ENCODE measurements at places on chromosomes 1 and 21.

DNA sequence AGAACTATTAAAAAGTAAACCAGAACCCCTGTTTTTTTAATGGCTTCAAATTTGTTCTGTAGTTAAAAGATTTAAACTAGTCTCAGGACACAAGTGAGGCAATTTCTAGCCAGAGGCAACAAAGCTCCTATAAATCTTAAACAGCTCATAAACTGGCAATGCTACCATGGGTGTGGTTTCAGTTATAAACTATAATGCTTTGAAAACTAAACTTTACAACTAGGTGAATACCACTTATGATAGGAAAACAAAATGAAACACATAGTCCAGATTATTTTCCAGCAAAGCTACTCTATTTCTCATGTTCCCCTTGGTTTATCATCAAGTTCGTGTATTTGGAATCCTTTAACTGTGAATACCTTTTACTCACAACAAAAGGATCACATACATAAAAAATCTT is 282.5 kb downstream of the VAV3 start:
- no peak for DNase-seq

- DNase-seq = no peak
Measured at GRCh38 chr21:14850394-14850793, 214.4 kb downstream of the NRIP1 start.

DNA sequence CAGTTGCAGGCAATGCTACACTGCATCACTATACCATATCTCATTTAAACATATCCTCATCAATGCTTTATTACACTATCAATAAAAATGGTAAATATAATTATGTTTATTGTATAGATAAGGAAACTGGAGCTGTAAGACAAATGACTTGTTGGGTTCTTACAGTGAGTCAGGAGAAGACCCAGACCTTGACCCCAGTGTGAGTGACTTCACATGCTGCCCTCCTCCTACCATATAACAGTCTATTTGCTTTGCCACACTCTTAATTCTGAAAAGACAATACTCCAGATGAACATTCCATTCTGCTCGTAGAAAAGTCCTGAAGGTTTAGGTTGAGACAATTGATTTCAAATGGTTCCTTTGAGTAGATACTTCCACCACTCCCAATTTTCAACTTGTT is 550.5 kb downstream of the PLPP3 start:
- DNase-seq = no peak

DNA sequence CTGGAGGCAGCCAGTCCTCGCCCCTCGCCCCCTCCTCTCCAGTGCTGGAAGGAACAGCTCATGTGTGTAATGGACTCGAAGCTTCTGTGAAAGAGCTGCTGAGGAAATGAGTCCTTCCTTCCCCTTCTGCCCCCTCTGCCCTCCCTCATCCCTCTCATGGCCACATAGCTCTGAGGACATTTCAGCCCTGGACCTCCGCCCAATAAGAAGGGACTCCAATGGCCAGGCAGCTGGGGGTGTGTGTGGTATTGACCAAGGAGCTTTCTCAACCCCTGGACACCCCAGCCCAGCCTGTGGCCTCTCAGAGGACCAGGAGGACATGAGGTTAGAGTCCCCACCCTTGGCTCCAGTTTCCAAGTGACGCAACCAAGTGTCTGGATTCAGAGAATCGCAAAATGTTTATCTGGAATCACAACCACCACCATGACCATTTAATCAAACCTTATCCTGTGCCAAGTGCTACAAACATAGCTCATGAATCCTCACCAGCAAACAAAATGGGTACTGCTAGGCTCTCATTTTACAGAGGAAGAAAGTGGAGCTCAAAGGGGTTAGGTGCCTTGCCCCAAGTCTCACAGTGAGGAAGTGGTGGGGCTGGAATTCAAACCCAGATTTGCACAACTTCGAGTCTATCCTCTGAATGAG is 47.8 kb upstream of the ECE1 start:
- DNase-seq = peak; percentile 78

- no peak for DNase-seq
Measured at GRCh38 chr1:113761937-113762336, 2.7 kb upstream of the PHTF1 start.

DNA sequence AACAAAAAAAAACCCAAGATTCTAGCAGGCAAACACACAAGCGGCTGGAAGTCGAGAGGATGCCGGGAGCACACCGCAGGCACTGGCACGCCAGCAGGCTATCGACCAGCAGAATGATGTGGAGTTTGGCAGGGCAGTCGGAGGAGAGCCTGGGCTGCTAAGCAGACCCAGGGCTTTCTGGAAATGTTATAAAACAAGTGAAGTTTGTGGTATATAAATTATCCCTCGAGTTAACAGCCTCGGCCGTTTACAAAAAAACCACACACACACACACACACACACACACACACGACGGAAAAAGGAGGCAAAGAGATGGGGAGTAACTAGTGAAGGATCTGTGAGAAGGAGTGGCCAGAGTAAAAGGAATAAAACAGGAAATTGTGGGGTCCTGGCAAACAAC is 87.2 kb upstream of the IVNS1ABP start:
- peak; percentile 76 for DNase-seq

DNA sequence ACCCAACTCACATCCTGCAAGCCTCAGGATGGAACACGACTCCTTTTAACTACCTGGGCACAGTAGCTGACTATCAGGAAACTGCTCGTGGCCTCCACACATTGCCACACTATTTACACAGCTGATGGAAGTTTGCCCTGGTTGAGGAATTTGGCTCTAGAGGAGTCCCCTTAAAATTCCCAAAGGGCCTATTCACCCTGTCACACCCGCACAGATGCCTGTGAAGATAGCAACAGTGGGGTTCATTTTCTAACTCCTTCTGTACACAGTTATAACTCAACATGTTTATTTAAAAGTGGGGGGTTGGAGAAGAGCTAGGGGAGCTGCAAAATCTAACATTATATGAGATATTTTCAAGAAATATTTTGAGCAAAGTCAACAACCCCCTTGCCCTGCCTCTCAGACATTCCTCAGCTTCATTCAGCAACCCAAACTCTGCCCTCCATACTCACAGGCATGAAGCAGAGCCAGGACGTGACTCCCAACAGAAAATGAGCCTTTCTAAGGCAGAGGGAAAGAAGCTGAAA is 35.8 kb upstream of the CCN1 start:
- DNase-seq = peak; percentile 52

DNA sequence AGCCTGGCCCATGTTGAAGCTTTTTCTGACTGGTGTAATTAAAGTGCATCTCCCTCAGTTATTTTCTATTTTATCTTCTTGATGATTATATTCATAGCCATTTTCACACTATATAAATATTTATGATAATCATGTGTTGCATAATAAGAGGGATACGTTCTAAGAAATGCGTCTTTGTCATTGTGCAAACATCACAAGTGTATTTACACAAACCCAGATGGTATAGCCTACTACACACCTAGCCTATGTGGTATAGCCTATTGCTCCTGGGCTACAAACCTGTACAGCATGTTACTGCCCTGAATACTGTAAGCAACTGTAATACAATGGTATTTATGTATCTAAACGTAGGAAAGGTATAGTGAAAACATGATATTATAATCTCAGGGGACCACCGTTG is 88.1 kb downstream of the BACH1 start:
- no peak for DNase-seq

DNA sequence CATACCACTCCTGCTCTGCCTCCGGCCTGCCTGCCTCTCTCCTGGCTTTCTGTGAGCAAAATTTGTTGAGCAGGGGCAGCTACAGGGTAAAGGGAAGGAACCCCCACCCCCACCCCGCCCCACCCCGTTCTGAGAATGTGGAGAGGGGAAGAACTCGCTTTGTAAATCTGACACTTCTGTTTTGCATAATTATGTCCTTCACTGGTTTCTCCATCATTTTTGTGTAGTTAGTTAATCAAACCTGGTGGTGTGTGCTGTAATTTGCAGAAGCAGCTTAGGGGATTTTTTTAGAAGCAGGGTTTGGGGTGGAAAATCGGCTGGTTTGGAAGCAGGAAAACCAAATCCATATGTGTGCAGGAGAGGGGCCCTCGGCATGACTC is 58.1 kb upstream of the TMEM51 start:
- DNase-seq = no peak

DNA sequence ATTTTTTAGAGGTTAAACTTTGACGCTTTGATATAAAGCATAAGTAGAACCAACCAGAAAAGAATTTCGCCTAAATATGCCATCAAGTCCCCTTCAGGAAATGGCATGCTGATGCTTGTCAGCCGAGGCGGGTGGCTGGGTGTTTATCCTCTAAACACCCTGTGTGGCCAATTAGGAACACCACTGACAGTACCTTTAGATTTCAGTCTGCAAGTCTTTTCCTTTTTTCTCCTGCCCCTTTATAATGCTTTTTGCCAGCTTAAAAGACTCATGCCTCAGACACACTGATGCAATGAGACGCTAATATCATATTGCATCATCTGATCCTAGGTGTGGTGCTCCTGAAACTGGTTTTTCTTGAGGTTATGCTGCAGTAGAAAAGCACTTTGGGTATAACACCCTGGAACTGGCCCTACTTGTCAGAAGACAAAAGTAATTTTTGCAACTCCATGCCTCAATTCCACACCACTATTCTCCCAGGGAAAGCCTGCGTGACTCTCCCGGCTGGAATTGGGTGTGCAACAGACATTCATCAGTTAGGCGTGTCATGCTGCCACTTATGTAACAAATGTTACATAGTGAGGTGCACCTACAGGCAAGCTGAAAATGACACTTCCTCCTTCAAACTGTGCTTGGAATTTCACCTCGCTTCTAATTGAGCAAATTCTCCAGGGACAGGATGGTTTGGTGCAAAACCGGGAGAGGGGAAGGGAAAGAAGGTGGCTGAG is 2.0 kb upstream of the RCC2 start:
- DNase-seq = no peak

GRCh38 chr1:42422737-42423136 is 33.1 kb downstream of the ZMYND12 start:
- DNase-seq = no peak

DNA sequence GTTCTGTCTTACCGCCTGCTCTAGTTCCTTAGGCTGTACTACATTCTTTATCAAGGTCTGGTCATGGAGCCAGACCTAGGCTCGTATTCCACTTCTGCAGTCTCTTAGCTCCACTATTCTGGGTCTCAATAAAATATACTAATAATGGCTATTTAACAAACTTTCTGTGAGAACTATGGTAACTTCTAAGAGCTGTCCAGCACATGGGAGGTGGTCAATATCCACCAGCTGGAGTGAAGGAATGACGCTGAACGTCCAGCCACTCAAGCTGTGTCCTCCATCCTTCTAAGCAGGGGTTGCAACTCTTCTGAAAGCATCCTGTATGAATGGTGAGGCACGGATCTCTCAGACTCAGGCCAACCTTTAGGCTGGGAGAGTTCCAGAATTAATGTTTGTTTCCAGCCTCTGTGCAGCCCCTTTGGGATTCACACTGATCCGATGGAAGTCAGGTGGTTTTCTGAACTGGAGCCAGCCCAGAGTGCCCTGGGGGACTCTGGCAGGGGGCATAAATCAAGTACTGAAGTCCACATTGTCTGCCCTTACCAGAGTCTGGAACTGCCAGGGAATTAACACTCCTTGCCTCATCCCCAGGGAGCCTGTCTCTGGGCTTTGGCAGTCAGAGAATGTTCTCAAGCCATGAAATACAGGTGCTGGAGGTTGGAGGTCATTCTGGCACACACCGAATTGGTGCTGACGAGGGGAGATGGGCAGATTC is 57.4 kb downstream of the BRINP2 start:
- DNase-seq = no peak

GRCh38 chr1:26733982-26734381 is 38.2 kb downstream of the ARID1A start:
- no peak for DNase-seq

GRCh38 chr1:64545118-64545843 is 75.4 kb downstream of the CACHD1 start:
- DNase-seq = no peak
